ENCODE measurements at places on chromosomes 4 and X.

- DNase-seq = no peak
Observed at GRCh38 chrX:19639813-19640462, 124.6 kb upstream of the MAP3K15 start.

DNA sequence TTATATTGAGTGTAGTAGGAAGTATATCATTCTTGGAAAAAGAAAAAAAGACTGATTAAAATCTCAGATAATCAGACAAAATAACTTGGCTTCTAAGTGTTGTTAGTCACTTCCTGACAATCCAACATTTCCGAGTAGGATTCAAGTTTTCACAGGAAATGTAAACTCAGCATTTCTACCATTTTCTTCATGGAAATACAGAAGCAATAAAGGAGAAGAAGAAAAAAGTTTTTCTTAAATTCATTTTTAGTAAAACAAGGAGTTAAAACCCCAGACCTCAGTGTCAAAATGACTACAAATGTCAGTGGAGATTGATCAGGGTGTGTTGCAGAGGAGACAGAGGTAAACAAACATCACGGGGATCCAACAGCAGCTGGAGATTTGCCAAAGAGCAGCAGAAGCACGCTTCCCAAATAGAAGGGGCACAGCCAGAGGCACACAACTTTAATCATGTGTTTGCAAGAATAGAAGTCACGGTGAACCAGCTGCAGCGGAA lies 129.3 kb upstream of the FAM9B start:
- DNase-seq = no peak

DNA sequence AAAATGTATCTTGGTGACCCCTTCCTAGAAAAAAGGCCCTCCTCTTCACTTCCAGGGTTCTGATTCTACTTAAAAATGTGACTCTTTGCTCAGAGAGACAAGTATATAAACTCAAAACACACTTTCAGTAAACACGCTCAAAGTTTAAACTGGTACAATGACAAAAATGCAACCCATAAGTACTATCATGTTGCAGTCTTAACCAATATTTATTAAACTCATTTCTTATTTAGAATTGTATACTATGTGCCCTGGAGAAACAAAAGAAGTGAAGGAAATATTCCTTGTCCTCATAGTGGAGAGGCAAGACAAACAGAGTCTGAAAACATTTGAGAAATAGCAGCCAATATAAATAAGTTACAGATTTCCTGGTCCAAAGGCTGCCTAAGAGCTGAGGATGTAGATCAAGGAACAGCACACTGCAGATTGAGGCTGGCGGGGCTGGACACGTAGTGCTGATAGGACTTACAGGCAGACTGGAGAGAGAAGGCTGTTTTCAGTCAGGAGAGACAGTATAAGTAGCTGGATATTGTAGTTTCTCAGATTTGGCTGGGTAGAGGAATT lies 39.1 kb upstream of the ANXA3 start:
- peak; percentile 87 for DNase-seq

GRCh38 chr4:65645185-65645584 lies 25.1 kb downstream of the EPHA5 start:
- DNase-seq = no peak

GRCh38 chr4:11485926-11486325 lies 57.2 kb upstream of the HS3ST1 start:
- no peak for DNase-seq

DNA sequence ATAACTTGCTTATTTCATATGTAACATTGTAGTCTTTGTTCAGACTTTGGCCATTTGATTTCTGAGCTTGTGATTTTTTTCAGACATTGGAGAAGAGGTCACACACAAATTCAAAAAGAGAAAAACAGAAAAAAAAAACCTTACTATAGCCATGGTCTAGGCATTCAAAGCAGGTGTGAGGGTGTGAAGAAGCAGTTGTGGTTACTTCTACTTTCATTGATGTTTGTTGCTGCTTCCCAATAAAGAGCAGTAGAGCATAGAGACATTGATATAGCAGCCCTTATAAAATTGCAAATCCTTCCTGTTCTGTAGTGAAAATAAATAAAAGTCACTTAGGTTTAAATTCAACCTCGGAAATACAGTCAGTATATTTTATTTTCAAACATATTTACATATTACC lies 671.6 kb downstream of the GRXCR1 start:
- DNase-seq = no peak

DNA sequence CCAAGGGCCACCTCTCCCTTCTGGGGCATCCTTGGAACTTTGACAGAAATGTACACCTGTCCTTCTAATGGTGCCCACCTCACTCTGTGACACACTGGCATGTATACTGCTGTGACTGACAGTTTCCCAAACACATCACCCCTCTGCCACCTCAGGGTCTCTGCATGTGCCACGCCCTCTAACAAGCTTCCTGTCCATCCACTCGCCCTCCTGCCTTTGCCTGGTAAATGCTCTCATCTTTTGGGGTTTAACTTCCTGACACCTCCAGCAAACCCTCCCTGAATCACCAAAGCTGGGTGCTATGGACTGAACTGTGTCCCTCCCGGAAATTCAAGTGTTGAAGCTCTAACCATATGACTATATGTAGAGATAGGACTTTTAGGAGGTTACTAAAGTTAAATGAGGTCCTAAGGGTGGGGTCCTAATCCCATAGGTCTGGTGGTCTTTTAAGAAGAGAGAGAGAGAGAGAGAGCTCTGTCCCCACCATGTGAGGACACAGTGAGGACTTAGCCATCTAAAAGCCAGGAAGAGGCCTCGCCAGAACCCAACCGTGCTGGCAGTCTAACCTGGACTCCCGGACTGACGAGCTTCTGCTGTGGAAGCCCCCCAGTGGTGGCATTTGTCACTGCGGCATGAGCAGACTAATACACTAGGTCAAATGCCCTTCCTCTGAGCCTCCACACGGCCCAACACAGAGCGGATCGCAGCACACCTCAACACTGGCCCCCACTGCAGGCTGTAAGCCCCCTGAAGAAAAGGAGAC lies 95.6 kb downstream of the AFAP1 start:
- peak; percentile 73 for DNase-seq

DNA sequence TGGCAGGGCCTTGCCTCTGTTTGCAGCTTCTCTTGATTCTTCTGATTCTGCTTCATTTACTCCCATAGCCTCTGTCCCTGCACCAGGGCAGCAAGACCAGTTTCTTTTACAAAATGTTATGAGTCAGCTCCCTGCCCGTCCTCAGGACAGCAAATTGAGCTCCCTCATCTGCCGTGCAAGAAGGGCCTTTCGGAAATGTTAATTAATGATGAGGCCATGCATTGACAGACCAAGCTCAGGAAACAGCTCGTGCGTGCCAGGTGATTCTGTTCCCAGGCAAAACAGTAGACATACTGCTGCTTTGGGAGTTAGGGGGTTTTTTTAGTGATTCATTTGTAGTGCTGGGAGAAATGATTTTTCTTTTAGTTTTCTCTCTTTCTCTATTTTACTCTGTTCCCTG lies 231.7 kb downstream of the FBXW7 start:
- peak; percentile 3 for DNase-seq

DNA sequence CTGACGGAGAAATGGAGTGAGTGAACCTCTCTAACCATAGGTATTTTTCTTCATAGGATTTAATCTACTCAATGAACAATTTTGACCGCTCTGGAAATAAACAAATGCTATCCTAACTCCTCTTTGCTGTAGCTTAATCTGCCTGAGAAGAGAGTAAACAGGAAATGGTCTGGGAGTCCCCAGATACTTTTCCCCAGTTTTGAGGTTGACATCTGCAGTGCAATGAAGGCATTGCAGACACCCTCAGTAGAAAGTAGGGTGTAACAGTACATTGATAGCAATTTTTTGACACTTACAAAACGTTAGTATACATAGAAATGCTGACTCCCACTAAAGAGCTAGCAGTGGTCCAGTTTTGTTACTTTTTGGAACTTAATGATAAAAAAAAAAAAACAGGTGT lies 495.9 kb upstream of the FAM241A start:
- no peak for DNase-seq

- DNase-seq = no peak
Observed at GRCh38 chr4:61200916-61201526, 895 bp downstream of the ADGRL3 start.
